ENCODE measurements at places on chromosomes 12 and 14. TPM values are rescaled to one million over a fixed set of nuclear protein-coding genes. Genes with fewer than 3 reads are reported as not detected.
A peak's percentile ranks its signal among the peaks of the same experiment; 100 is the strongest.

GRCh38 chr14:100372357-100373048, 49.4 kb downstream of the SLC25A47 start:
- H3K27me3 ChIP-seq, result no peaks in the 10 kb centered on the region
- H3K4me3 ChIP-seq, result peak overlapping the region; percentile 87
- peaks cover 62% of the 10 kb centered on the region for H3K4me1 ChIP-seq
- DNase-seq, result no peak
- H3K27ac ChIP-seq, result peak overlapping the region; percentile 91

DNA sequence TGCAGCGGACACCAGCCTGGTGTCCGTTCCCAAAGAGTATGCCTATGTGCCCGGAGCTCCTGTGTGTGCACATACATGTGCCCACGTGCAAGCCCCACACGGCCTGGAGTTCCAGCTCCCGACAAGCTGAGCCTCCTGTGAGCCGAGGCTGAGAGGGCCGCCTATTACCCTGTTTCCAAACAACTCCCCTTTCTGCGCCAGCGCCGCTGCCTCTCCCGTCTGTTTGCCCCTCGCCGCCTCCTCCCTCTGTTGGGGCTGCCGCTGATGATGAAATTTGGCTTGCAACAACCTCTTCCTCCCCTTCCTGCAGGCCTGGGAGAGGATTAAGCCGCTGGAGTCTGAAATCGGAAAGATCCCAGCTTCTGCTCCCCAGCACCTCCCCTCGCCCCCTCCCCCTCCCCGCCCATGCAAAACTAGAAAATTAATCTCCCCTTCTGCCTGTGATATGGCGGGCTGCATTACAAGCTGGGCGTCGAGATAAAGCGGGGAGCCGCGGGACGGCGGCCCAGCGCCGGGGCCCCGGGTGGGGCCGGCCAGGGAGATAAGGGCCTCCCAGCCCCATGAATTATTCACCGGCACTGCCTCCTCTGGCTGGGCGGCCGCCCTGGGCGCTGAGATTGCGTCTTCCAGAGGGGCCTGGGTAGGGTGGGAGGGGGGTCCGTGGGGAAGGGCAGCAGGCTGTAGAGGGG, 6.8 kb upstream of the ASIC1 start:
- H3K27ac ChIP-seq, result no peak overlapping the region
- H3K36me3 ChIP-seq, result no peaks in the 10 kb centered on the region
- peak overlapping the region; percentile 28 for H3K4me3 ChIP-seq
- H3K27me3 ChIP-seq, result no peaks in the 10 kb centered on the region
- H3K4me1 ChIP-seq, result peaks cover 22% of the 10 kb centered on the region

DNA sequence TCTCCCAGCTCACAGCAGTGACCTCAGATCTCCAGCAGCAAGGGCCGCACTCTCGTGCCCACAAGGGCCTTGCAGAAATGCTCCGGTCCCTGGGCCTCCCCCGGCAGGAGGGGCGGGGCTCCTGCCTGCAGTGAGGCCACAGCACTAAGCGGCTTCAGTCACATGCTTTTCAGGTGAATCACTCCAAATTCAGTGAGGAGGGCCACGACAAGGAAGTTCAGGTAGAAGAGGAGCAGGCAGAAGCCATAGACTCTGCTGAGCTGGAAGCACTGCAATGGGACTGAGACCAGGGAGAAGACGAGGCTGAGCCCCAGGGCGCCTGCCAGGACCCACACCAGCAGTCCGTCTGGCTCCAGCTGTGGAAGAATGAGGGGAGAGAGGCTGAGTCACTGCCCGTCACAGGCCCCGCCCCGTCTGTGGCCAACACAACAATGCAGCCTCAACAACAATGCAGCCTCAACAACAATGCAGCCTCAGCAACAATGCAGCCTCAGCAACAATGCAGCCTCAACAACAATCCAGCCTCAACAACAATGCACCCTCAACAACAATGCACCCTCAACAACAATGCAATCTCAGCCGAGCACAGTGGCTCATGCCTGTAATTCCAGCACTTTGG, 35.2 kb downstream of the SLC8B1 start:
- peaks cover 16% of the 10 kb centered on the region for H3K4me1 ChIP-seq
- DNase-seq, result peak; percentile 42
- H3K27ac ChIP-seq, result peak overlapping the region; percentile 55
- peaks cover 89% of the 10 kb centered on the region for H3K36me3 ChIP-seq
- H3K27me3 ChIP-seq, result no peaks in the 10 kb centered on the region

GRCh38 chr14:21268617-21269251, 508 bp downstream of the HNRNPC start:
- H3K4me3 ChIP-seq, result peak overlapping the region; percentile 64
- peak overlapping the region; percentile 94 for H3K27ac ChIP-seq
- H3K36me3 ChIP-seq, result peaks cover 30% of the 10 kb centered on the region
- DNase-seq, result no peak

GRCh38 chr14:69252851-69253250, 7.1 kb upstream of the GALNT16 start:
- H3K27ac ChIP-seq, result no peak overlapping the region
- peaks cover 22% of the 10 kb centered on the region for H3K27me3 ChIP-seq
- DNase-seq, result no peak

DNA sequence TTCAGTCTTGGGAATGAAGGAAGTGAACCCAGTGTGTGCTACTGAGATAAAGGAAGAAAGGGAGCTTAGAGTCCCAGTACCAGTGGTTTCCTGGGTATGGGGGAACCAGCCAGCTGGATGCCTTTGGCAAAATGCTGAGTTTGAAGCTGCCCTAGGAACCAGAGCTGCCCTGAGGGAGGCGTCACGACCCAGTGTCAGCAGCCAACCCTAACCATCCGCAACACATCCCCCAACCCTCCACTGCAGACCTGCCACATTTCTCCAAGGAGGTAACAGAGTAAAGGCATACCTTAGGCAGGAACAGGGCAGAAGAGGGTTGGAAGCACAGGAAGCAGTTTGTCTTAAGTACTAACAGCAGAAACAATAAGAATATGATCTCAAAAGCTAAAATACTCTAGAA, 28.6 kb downstream of the PRDM4 start:
- no peak overlapping the region for H3K4me3 ChIP-seq
- H3K36me3 ChIP-seq, result no peaks in the 10 kb centered on the region
- no peaks in the 10 kb centered on the region for H3K4me1 ChIP-seq

The FGD4 gene
- total RNA-seq, result 38.9 TPM

- no peak overlapping the region for H3K27ac ChIP-seq
- DNase-seq, result no peak
- peaks cover 25% of the 10 kb centered on the region for H3K4me1 ChIP-seq
- H3K27me3 ChIP-seq, result peaks cover 5% of the 10 kb centered on the region
- no peak overlapping the region for H3K4me3 ChIP-seq
Measured at GRCh38 chr12:6281081-6281809, 29.2 kb upstream of the PLEKHG6 start.

DNA sequence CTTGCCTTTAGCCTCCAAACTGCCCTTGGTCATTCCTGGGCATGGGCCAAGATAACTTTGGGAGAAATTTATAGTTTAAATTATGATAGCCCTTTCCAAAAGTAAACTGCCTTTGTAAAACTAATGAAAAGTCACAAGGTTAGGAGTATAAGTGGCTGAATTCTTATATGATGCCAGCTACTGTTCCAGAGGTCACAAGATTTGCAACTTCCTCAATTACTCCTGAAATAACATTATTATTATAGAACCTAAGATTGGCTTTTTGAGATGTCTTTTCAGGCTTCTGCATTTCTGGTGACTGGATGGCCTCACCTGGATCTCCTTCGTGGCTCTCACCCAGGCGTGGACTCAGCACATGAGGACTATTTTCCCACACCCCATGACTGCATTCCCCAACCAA, 55.0 kb downstream of the OSBPL8 start:
- H3K27ac ChIP-seq, result no peak overlapping the region
- no peak overlapping the region for H3K4me3 ChIP-seq

DNA sequence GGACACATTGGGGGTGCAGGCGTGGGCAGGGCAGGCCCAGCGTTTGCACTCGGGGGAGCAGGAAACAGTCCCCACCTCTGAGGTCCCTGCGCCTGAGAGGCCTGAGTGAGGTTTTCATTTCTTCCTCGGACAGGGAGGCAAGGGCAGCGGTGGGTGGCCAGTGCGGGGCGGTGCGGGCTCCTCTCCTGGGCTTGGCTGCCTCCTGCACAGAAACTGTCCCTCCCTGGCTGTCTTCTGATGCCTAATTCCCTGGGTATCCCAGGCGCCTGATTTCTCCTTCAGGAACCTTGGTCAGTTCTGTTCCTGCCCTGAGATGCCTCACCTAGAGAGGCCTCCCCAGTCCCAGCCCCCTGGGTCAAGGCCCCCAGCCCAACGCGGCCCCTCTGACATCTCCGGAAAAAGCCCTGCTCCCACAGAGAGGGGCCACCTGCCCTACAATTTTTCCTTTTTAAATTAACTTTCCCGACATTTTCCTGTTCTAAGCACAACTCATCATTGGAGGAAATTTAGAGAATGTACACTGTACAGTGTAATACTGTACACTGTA, 260.3 kb downstream of the ADGRD1 start:
- H3K4me1 ChIP-seq, result no peaks in the 10 kb centered on the region
- no peak for DNase-seq
- peaks cover 24% of the 10 kb centered on the region for H3K27me3 ChIP-seq
- no peak overlapping the region for H3K4me3 ChIP-seq

DNA sequence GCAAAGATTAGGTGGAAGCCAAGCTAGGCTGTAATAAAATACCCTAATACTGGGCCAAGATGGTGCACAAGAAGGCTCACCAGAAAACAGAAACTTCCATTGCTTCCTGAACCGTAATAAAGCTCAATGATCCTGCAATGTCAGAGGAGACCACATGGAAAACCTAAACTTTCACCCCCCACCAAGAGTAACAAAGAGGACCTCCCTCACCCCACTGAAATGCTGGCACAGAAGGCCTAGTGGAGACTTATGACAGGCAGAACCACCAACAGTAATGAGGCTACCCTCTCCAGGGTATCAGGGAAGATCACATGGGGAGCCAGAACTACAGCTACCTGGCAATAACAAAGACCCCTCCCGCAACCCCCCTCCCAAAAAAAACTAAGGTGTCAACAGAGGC, 43.1 kb downstream of the CEP83 start:
- H3K27me3 ChIP-seq, result no peaks in the 10 kb centered on the region
- H3K27ac ChIP-seq, result no peak overlapping the region
- H3K36me3 ChIP-seq, result no peaks in the 10 kb centered on the region
- no peaks in the 10 kb centered on the region for H3K4me1 ChIP-seq
- no peak overlapping the region for H3K4me3 ChIP-seq

DNA sequence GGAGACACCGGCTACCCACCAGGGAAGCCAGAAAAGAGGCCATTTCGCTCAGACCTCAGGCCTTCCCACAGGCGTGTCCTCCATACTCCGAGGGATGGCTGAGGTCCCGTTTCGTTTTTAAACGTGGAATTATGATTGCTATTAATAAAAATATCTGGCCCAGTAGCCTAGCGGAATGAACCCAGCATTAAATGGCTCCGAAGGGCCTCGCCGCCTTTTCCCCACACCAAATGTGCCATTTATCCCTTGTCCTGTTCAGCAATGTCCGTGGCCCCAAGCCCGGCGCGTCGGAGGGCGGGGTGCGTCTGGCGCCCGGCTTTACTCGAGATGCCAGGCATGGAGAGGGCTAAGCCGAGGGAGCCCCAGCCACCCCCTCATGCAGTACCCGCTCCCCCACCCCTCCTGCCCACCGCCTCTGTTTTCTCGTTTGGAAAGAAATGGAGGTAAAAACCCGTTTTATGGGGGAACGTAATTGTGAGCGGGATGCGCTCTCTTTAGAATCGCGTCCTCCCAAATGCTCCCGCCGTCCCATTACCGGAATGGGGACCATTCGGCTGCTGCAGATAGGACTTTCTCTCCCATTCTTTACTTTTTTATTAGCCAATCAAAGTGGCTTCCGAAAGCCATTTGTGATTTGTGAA, 5.7 kb downstream of the HOXC8 start:
- H3K4me3 ChIP-seq, result no peak overlapping the region
- peak; percentile 53 for DNase-seq
- peaks cover 28% of the 10 kb centered on the region for H3K4me1 ChIP-seq
- no peaks in the 10 kb centered on the region for H3K36me3 ChIP-seq
- peaks cover 100% of the 10 kb centered on the region for H3K27me3 ChIP-seq
- H3K27ac ChIP-seq, result no peak overlapping the region

The GUCY2C gene
- total RNA-seq, result not detected

The GPR132 gene
- 1.9 TPM for total RNA-seq

GRCh38 chr12:52872644-52873389, 24.0 kb upstream of the KRT78 start:
- peaks cover 21% of the 10 kb centered on the region for H3K4me1 ChIP-seq
- no peaks in the 10 kb centered on the region for H3K36me3 ChIP-seq
- no peak overlapping the region for H3K27ac ChIP-seq

GRCh38 chr12:39505023-39505422, 62.1 kb upstream of the KIF21A start:
- DNase-seq, result no peak
- H3K36me3 ChIP-seq, result no peaks in the 10 kb centered on the region
- H3K4me3 ChIP-seq, result no peak overlapping the region
- H3K27me3 ChIP-seq, result no peaks in the 10 kb centered on the region
- H3K4me1 ChIP-seq, result no peaks in the 10 kb centered on the region

- H3K27me3 ChIP-seq, result no peaks in the 10 kb centered on the region
- H3K4me1 ChIP-seq, result no peaks in the 10 kb centered on the region
- H3K27ac ChIP-seq, result peak overlapping the region; percentile 50
- no peak for DNase-seq
- H3K36me3 ChIP-seq, result no peaks in the 10 kb centered on the region
- H3K4me3 ChIP-seq, result no peak overlapping the region
Measured at GRCh38 chr14:70698288-70698687, 56.6 kb downstream of the TTC9 start.

The GPR84 gene
- total RNA-seq, result 10.3 TPM

DNA sequence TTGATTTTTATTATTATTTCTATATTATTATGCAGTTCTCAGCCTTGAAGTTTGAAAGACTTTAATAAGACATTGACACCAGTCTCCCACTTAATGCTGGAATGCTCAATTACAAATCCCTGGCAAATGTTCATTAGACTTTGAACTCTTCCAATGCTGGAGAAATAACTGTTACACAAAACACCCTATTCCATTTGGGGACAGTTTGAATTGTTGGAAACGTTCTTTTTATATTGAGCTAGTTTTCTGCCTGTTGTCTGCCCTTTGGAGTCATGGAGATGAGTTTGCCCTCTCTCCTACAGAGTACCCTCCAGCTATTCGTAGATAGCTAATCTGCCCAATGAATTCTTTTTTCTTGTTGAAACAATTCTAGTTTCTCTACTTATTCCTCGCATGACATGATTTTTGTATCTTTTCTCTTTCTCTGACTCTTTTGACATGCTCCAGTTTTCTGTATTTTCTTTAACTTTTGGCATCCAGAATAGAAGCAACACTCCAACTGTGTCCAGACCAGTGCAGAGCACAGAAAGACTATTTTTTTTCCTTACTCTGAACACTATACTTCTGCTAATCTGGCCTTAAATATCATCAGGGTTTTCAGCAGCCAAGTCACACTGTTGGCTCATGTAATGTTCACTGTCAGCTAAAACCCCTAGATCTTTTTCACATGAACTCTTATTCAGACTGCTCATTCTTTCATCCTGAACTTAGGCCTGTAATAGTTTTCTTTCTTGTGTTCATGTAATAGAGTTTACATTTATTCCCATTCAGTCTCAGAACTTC, 379.3 kb downstream of the RAD51B start:
- no peaks in the 10 kb centered on the region for H3K36me3 ChIP-seq
- H3K27me3 ChIP-seq, result no peaks in the 10 kb centered on the region
- H3K4me1 ChIP-seq, result peaks cover 5% of the 10 kb centered on the region
- H3K27ac ChIP-seq, result peak overlapping the region; percentile 82
- DNase-seq, result peak; percentile 61
